ENCODE measurements at places on chromosomes 5 and 9. TPM values are rescaled to one million over a fixed set of nuclear protein-coding genes. Genes with fewer than 3 reads are reported as not detected.

The CCNI2 gene
- not detected for total RNA-seq

The ADAMTS2 gene
- total RNA-seq: 18.3 TPM

The OR13J1 gene
- total RNA-seq: not detected

The DMRTA1 gene
- total RNA-seq: under 0.01 TPM

The GPRIN1 gene
- 2.5 TPM for total RNA-seq

The PARP8 gene
- 8.2 TPM for total RNA-seq

All from IMR-90 (cell line).